COLO829 (cell line): ENCODE measurements at places on chromosomes 7 and 10.

DNA sequence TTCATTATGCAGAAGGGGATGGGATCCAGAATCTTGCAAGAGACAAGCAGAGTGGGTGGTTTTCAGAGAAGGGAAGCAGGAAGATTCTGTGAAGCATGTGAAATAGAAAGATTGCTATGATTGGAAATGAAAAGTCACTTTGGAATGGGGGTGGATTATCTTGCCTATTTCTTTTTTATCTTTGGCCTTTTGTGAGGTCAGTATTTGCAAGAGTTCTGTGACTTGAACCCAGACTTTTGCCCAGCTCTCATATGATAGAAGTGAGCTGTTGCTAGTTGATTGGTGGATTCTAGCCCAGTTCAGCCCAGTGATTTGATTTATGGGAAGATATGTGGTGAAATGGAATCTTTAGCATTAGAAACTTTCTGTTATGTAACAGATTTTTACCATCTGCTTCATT lies 17.1 kb downstream of the ENTPD7 start:
- no peak for DNase-seq

DNA sequence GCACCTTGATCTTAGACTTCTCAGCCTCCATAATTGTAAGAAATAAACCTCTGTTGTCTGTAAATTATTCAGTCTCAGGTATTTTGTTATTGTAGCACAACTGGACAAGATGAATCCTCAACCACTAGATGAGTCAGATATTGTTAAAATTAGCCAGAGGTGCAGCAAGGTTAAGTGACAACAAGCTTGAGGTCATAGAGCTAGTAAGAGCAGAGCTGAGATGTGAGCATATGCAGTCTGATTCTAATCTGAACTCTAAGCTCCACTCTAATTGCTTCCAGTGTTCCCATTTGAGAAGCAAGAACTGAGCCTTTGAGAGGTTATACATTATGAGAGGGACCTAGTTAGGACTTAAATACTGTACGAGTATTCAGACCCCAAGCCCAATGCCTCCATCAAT lies 93.1 kb downstream of the FZD1 start:
- DNase-seq = no peak

DNA sequence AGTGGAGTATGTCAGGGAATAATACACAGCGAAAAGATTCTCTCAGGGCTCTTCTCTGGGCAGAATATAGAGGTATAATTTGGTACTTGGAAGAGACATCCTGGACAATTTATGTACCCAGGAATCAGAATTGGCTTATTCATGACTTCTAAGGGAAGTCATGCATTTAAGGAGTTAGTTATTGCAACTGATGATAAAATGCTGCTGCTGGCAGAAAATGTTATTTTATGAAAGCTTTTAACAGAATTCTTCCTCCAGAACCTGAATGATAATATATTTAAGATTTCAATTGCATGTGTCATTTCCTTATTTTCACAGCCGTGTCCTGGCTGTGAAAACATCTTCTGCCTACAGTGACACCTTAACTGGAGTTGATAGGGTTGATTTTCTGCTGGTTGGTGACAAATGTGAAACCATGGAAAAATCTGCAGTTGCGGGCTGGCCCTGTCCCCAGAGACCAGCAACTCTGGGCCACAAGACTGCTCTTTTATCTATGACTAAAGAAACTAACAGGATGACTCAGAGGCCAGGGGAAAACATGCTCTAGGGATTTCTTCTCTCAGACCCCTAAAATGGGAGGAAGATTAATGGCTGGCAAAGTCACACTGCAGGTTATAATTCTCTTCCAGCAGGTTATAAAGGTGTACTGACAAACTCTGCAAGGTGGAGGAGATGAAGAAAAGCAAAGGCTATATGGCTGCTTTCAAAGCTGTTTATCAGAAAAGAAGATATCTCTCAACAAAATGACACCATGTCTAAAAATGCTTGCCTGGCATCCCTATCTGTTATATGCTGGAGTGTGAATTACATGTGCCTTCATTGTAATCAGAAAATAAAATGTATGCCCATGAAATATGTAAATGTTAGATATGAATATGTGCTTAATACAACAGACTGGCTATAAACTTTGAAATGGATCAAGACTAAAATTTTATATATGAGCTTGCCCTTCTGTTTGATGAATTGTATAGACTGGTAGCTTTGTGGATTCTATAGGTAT lies 12.1 kb upstream of the TRUB1 start:
- DNase-seq = peak; percentile 13

DNA sequence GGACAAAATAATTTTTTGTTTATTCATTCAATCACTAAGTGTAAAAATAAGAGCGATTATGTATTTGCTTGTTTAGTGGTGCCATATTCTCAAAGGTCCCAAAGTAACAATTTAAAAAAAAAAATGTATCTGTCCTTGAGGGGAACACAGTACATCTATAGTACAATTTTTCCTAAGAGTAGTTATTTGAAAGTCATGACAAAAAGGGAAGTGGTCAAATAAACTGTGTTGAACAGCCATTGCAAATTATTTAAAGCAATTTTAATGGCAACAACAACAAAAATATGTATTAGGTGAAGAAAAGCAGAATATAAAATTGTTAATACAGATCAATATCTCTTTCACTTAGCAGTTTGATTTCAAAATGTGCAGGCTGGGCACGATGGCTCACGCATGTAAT lies 943.5 kb downstream of the CNTNAP2 start:
- DNase-seq = no peak

GRCh38 chr10:102675666-102676533 lies 31.6 kb downstream of the TRIM8 start:
- DNase-seq = no peak
